ENCODE measurements at places on chromosomes 13 and 19.
A peak's percentile ranks its signal among the peaks of the same experiment; 100 is the strongest.

- DNase-seq = no peak
Observed at GRCh38 chr19:33665776-33666595, 44.2 kb downstream of the CHST8 start.

- DNase-seq = peak; percentile 71
Observed at GRCh38 chr13:31749929-31750328, 10.6 kb downstream of the RXFP2 start.

DNA sequence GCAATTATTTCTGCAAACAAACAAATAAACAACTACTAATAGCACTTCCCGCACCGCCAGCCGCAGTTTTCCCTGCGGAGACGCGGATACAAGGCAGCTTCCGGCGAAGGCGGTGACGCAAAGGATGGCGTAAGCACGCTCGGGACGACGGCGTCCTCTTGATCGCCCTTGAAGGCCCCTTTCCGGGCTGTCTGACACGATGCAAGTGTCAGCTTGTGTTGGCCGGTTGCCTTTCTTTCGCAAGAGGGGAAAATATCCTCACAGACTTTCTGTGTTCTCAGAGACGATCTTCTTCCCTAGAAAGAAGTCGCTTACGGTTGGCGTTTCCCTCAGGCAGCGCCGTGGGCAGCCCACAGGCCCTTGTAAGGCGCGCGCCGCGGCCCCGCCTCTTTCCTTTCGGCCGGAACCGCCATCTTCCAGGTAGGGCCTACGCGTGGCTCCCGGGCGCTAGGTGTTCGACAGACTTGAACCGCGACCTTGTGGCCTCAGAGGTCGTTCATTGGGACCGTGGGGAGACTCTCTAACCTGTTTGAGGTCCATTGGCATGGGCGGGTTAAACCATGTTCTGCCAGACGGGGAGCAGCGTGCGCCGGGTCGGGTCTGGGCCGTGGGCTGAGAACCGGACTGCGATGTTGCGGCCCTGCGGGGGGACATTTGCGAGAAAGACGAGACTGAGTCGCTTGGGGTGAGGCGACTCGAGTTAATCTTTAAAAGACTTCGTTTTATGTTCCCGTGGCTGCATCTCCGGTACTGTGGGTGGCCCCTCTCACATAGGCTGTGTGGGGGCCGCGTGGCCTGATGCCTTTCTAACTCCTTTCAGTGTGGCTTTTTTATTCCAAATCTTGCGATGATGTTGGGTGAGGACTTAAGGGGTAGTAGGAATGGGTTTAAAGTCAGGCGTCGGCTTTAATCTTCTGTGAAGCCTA, at the start of gene RPL21:
Gene RPL21, plus strand, starts transcription at position 393 of the 926 bp plus-strand sequence. CDS start 2,219 bp downstream, outside the sequence.
- peak; percentile 87 for DNase-seq

DNA sequence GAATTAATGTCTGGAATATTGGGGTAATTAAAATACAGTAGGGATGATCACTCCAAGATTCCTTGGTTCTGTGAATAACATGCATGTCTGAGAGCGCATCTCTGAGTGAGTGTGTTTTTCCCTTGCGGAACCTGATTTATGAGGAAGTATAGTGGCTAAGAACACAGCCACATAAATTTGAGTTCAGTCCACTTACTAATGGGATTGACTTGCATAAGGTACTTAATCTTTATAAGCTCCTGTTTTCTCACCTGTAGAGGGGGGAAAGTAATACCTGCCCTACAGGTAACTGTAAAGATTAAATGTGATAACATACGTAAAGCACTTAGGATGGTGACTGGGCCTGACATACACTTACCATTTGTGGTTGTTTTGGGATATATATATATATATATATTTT, 60.8 kb downstream of the KLF5 start:
- no peak for DNase-seq

- DNase-seq = no peak
Observed at GRCh38 chr19:30562981-30563380, 190.8 kb downstream of the ZNF536 start.

- peak; percentile 32 for DNase-seq
Observed at GRCh38 chr13:101289764-101290163, 126.5 kb downstream of the NALCN start.

GRCh38 chr19:40200341-40201099, 9.3 kb downstream of the MAP3K10 start:
- no peak for DNase-seq

DNA sequence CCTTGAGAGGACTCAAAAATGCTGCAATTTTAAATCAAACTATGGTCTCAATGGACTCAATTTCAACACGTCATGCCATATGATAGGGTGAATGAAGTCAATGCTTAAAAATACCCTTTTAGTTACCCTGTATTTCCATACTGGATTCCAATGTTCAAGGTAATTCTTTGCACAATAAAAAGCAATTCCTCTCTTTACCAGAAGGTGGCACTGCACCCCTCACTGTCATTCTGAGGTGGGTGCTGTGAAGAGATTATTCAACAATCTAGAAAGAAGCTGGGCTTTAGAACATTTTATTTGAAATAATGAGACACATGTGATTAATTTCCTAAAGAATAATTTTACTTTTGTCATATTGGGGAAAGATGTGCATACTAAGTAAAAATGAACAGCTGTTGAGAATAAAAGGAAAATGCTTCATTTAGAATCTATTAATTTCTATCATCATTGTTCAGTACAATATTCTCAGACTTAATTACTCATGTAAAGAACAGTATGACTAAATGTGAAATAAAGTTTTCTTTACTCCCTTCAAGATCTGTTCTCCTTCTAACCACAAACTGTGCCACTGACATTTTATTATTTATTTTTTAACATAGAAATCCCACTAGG, 789.1 kb downstream of the GPC5 start:
- peak; percentile 33 for DNase-seq

DNA sequence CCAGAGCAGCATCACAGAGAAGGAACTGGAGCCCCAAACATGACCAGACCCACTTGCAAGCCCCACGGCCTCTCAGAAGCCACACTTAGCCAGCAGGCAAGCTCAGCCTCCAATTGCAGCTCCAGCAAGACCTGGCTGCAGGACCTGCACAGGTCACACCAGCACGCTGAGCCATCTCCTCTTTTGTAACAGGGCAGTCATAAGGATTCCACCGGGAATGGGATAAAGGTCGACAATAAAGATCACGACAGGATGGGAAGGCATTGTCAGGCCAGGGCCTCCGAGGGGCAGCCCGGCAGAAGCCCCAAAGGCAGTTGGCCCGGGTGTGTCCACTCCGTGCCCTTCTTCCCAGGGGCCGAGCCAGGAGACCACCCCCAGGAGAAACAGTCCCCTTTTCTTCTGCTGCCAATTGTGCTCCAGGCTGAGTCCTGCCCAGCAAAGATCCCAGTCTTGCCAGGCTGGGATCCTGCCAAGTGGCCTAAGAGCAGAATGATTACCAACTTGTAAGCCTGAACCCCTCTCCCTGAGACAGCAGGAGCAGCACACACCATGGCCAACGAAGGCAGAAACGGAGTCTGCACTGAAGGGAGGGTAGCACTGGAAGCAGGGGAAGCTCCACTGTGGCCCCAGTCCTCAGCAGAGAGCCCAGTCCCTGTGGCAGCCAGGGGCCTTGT, 12.5 kb downstream of the PEPD start:
- peak; percentile 48 for DNase-seq

DNA sequence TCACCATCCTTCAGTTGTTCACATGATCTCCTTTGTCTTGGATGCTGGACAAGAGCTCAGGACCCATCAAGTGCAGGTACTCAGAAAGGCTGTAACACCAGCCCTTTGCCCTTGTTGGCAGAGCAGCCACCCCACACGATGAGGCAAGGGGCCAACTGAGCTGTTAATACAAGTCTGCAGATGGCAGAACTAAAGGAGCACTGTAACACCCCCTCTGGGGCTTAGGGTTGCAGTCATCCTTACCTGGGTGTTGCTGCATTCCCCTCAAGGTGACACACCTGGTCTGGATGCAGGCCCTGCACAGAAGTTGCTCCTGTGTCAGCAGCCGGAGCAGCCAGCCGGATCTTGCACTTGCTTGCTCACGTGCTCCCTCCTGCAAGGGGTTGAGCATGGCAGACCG, 52.0 kb downstream of the STARD13 start:
- no peak for DNase-seq

GRCh38 chr13:77114271-77114670, 87.3 kb upstream of the FBXL3 start:
- no peak for DNase-seq

Measured in hepatic stellate cell (primary cell).